ENCODE measurements at places on chromosomes 11 and 22.
A peak's percentile ranks its signal among the peaks of the same experiment; 100 is the strongest.

DNA sequence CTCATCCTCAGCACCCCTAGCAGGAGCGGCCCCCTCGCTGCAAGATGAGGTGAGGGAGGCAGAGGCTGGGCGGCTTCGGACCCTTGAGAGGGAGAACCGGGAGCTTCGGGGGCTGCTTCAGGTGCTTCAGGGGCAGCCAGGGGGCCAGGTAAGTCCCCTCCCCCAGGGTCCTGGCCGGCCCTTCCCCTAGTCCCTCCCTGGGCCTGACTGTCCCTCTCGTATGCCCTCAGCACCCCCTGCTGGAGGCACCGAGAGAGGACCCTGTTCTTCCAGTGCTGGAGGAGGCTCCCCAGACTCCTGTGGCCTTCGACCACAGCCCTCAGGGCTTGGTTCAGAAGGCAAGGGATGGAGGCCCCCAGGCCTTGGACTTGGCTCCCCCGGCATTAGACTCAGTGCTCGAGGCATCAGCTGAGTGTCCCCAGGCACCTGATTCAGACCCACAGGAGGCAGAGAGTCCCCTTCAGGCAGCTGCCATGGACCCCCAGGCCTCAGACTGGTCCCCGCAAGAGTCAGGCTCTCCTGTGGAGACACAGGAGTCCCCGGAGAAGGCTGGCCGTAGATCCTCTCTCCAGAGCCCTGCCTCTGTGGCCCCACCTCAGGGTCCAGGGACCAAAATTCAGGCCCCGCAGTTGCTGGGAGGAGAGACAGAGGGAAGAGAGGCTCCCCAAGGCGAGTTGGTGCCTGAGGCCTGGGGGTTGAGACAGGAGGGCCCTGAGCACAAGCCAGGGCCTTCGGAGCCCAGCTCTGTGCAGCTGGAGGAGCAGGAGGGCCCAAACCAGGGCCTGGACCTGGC is 4.0 kb downstream of the CCDC88B start:
- DNase-seq = peak; percentile 38

DNA sequence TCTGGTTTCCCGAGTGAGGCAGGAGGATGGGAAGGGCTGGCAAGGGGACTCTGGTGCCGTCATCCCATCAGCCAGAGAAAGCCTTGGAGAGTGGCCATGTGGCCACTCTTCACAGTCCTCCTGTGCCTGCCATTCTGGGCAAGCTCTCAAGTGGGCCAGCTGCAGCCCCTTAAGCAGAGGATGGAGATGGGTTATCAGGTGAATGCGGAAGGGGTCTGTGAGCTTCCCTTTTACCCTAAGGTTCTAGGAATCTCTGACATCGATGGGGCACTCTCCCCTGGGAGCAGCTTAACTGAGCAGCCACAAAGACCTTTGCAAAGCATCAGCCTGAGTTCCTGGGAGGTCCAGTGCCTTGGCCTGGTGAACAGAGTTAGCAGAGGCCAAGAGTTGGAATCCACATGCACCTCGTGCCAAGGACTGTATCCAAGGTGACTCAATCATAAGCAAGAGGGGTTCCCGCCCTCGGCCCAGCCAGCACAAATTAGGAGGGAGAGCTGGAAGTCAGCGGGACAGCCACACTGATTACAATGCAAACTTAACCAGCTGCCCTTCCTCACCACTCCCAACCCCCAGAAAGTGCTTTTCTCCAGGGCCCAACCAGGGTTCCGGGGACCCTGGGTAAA is 193.6 kb downstream of the BUD13 start:
- DNase-seq = no peak

- DNase-seq = no peak
Observed at GRCh38 chr22:27526901-27527300, 274.7 kb downstream of the MN1 start.

- peak; percentile 69 for DNase-seq
Observed at GRCh38 chr11:76152741-76153570, 53.3 kb downstream of the WNT11 start.

- no peak for DNase-seq
Observed at GRCh38 chr22:32649515-32650200, 151.8 kb upstream of the TIMP3 start.

GRCh38 chr11:118042796-118043195 is 34.1 kb upstream of the TMPRSS4 start:
- DNase-seq = no peak

DNA sequence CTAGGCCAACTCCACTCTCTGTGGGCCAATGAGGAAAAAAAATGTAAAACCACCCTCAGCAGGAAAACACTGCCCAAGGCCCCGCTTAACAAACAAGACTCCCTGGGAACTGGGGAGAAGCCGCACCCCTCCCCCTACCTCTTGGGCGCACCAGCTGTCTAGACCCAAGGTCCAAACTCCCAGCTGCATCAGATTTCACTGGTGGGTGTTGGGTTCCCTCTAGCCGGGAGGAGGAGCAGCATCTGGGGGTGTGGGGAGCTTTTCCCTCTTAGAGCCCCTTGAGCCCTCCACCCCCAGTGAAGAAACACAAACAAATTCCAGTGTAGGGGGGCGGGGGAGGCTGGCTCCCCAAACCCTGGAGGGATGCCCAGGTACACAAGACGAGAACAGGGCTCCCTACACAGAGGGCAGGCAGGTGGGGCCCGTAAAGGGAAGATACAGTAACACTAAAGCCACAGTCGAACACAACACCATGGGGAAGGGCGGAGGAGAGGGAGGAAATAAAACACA is 64.9 kb downstream of the NECTIN1 start:
- DNase-seq = no peak

DNA sequence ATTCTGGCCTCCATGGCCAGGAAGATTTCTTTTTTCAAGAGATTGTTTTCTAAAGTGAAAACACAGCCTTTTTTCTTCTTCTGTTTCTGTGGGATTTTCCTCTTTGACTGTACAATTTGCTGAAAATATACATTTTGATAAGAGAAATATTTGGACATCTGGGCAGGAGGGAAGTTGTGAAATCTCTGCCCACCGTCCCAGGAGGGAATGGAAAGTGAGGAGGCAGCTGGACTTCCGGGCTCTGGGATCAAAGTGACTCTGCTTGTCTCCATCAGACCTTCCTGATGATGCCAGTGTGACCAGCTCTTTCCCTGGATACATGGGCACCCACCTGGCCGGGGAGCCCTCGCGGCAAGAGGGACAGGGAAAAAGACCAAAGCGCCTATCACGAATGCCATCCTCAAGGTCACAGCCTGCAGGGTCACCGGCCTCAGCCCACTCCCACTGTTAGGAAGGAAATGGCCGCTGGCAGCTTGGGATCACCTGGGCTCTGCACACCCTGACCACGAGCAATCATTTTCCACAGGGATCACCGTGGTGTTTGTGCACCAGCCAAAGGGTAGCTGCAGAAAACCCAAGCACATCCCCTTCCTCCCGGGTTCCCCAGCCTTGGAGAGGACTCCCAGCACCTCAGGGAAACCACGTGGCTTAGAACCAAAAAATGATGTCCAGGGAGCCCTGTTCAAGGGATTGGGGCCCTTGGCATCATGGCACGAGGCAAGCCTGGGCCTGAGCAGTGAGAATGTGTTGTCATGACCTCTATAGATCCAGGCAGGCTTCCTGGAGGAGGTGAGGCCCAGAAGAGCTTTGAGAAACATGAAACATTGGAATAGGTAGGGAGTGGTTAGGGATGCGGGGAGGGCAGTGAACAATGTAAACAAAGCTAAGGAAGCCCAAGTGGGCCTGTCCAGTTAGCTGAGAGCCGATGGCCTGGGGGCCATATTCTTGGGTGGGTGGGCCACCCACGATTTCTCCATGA is 29.1 kb upstream of the CCND1 start:
- DNase-seq = no peak

DNA sequence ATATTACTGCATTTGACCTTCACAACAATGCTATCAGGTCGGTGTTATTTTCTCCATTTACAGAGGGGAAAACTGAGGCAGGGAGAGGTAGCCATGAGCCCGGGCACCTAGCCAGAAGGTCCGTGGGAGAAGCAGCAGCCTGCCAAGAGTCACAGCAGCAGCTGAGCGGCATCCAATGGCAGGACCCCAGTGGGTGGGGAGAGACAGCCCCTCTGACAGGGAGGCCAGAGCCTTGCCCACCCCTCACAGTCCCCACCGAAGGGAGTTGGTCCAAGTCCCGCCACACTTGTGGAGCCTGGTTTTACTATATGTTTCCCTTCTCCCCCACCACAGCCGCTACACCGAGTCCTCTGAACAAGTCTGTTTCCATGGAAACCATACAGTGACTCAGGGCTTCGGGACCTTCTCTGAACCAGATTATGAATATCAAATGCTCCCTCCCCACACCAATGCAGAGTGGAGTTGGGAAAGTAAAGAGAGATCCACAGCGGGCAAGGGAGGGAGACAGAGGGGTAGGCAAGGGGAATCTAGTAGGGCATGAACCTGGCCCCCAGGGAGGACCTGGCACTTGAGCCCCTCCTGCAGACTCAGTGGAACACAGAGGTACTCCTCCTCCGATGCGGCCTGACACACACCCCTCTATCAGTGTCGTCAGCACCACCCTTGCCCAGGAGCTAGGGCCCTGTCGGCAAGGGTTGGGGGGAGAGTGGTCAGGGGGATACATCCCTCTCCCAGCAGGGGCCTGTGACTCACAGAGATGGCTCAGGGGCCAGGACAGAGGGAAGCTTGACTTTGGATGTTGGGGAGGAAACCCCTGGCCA is 2.5 kb downstream of the CHST1 start:
- no peak for DNase-seq

- DNase-seq = no peak
Observed at GRCh38 chr22:20428496-20429253, 8.9 kb downstream of the SCARF2 start.

DNA sequence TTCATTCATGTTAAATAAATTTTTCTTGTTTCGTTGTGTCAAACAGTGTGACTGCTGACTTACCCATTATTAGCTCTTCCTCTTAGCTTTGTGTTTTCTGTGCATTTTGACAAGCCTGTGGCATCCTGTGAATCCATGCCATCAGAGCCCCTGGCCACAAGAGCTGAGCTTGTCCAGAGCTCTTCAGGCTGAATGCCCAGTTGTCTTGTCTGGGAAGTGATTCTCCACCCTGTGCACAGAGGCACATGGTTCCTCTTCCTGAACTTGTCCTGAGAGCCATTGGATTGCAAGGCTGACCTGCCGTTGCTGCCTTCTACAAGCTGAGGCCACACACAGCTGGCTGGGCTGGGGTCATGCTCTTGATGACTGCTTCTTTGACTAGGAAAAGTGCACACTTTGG is 64.1 kb downstream of the PPP6R3 start:
- no peak for DNase-seq

GRCh38 chr11:111299101-111300026 is 1.0 kb downstream of the POU2AF3 start:
- DNase-seq = no peak

DNA sequence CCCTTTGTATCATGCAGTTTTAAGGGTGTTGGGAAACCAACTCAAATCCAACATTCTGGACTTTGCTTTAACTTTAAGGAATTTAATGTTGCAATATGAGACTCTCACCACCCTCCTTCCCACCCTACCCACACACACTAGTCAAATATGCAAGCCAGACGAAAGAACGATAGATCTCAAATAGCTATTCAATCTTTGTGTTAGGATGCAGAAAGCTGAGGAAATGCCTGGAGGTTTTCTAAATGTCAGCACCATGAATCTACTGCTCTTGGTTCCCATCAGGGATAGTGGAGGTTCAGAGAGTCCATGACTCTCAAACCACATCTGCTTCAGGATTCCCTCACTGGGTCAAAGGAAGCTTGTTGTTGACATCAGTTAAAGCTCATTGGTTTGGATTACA is 33.7 kb downstream of the EXPH5 start:
- DNase-seq = no peak

DNA sequence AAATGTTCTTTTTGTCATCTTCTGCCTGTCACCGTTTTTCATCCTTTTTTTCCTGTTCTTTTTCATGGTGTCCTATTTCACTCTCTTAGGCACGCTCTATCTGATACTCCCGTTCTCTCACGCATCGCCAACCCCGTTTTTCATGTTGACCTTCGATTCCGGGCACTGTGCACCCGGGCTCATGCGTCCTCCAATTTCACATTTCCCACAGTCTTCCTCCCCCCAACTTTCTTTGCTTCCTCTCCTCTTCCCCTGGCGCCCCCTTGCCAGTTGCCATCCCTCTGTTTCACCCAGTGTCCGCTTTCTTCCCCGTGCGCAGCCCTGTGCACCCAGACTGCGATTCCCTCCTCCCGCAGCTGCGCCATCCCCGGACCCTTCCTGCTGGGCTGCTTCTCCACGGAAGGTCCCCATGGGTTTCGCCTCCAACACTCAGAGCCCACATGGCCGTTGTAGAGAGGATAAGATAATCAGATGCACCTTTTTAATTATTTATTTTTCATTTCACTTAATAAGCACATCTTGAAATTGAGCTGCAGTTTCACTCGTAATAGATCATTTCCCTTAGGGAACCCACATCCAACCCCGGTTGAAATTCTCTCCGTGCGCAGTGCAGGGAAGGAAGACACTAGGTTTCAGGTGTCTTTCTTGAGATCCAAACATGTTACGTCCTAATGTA is 791.1 kb downstream of the NTM start:
- no peak for DNase-seq

DNA sequence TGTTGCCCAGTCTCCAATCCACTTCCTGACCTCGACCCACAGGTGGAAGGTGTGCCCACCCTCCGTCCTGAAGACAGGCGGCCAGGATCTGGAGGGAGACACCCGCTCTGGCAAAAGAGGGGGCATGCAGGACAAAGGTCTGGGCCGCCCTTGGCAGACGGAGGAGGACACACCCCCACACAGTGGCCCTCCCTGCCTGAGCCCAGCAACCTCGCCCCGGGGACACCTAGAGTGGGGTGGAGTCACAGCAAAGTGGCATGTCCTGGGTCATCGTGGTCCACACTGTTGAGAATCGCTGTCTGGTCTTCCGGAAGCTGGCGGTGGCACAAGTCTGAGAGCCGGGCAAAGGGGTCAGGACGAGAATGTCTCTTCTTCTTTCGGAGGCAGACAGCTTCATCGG is 47.9 kb downstream of the IGSF9B start:
- no peak for DNase-seq

DNA sequence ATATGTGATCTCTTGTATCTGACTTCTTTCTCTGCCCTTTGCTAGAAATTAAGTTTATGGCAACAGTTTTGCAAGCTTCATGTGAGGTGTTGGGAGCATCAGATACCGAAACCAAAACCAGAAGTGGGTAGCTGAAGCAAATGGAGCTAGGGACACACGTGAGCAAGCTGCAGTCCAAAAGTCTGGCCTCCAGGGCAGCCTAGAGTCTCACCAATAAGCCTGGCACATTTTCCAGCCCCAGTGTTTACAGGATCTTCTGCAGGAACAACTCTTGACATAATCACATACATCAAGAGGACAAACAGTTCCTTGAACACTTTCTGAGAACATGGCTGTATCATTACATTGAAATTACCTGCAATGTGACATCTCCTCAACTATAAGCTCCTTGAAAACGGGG is 114.1 kb downstream of the LARGE1 start:
- peak; percentile 52 for DNase-seq

GRCh38 chr11:114291381-114291780 is 4.8 kb upstream of the NNMT start:
- DNase-seq = no peak

DNA sequence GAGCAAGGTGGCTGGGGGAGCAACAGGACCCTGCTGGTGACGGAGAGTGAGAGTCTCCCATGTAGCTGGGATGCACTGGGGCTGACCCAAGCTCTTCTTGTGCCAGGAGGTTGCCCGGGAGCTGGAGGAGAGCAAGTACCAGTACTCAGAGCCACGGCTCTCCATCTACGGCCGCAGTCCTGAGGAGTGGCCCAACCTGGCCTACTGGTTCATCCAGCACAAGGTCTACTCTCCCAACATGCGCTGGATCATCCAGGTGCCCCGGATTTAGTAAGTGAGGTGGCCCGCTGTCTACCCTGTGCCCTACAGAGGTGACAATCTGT is 40.4 kb downstream of the AMPD3 start:
- no peak for DNase-seq

Measured in RPMI8226 (cell line).